ENCODE measurements at places on chromosomes 12 and 14.

DNA sequence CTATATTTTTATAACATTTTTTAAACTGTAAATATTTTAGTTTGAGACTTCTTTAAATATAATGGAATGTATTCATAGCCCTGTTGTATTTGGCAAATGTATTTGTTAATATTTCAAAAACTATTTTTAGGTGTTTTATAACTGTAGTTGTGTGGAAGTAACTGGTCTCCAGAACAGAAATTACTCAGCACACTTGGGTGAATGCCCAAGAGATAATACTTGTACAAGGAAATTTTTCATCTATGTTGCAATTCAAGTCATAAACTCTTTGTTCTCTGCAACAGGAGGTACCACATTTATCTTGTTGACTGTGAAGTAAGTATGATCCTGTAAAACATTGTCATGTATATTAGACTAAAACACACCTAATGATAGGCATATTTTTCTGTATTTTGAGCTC lies 72.8 kb downstream of the SLCO1B3 start:
- no peak for DNase-seq

DNA sequence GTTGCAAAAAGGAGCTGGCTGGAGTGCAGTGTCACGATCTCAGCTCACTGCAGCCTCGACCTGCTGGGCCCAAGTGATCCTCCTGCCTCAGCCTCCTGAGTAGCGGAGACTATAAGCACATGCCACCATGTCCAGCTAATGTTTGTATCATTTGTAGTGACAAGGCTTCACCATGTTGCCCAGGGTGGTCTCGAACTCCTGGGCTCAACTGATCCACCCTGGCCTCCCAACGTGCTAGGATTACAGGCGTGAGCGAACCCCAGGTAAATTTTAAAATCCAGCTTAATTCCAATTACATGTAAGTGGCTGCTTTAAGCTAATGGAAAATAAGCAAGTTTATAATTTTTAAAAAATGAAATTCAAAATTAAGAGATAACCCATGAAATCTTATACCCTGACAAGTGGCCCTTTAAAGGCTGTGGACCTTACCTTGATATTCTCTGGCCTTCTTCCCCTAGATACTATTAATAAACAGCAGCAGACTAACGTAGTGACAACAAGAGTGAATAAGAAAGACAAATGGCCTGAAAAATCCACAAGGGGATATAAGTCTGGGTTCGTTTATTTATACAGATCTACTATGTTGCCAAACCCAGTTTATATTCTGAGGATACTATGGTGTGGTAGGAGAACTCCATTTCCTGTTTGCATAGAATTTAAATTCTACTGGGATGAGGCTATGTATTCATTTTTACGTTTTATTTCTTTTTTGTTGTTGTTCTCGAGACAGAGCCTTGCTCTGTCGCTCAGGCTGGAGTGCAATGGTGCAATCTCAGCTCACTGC lies 25.6 kb upstream of the SLC2A3 start:
- no peak for DNase-seq

- DNase-seq, result no peak
Observed at GRCh38 chr14:75907756-75908359, 73.9 kb downstream of the TGFB3 start.

DNA sequence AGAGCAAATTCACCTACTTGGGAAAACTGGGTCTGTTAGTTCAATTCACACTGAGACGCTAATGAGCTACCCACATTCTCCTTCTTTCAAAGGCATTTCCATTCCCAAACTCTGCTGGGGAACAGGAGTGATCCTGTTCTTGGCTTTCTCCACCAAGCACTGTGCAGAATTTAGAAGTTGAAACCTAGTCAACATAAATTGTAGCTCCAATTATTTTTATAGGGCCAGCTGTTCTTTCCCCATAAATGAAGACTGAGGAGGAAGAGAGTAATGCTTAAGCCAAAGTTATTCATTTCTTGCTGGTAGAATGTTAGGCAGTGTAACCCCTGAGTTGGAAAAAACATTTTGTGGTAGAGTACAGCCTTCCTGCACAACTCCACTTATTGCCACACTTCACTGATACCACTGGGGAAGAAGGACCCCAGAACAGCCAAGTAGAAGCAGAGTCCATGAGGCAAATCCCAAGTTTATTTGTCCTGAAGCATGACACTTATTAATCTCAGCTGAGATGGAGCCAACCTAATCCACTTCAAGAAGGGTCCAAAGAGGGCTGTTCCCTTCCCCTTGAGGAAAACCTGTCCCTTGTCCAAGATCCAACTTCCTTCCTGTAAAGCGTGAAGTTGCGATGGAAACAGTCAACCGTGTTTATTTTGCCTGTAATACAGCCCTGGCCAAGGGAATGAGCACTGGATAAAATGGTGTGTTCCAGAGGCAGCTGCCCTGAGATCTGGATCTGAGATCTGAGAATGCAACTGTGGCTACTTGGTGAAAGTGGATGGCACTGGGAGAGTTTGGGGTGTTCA lies 151.8 kb downstream of the TBX5 start:
- DNase-seq, result no peak

DNA sequence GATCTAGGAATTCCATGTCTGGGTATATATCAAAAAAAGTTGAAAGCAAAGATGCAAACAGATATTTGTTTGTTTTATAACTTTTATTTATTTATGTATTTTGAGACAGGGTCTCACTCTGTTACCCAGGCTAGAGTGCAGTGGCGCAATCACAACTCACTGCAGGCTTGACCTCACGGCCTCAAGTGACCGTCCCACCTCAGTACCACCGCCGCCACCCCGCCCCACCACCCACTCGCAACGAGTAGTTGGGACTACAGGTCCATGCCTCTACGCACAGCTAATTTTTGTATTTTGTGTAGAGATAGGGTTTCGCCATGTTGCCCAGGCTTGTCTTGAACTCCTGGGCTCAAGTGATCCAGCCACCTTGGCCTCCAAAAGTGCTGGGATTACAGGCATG lies 66.5 kb upstream of the KTN1 start:
- DNase-seq, result no peak

DNA sequence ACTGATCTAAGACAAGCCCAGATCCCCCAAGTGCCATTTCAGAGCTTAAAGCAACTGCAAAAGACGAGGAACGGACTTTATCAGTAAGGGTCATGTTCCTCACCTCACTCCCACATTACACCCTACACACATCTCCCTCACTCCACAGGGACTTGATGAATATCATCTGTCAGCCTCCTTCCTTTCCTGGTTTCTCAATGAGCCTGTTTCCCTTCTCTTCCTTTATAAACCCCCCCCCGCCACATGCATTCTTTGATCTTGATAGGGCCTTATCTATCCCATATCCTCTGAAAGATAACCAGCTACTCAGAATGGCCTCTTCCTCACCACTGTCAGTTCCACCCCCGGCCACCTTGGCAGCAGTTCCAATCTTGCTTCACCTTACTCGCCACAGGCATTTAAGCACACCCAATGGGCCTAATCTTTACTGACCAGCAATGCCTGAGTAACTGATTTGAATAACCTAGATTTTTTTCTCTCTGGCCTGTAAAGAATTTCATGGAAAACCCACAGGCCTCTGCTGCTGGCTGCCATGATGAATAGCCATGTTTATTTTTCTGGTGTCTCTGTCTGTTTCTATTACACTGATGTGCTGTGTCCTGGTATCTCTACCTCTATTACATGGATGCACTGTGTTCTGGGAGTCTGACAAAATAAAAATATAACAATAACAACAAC lies 138.7 kb downstream of the PHLDA1 start:
- no peak for DNase-seq

DNA sequence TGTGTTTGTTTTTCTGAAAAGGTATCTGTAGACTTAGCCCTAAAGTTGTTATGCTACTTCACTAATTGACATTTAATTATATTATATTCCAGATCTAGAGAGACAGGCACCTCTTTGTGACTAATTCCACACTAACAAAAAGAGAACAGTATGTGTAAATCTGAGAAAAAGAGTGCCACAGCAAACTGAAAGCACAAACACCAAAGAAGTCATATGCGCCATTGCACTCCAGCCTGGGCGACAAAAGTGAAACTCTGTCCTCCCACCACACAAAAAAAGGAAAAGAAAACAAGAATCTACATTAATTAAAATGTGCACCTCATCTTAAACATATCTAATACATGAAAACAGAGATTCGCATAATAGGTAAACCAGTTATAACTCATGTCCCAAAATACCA lies 4.4 kb upstream of the CSRNP2 start:
- no peak for DNase-seq

DNA sequence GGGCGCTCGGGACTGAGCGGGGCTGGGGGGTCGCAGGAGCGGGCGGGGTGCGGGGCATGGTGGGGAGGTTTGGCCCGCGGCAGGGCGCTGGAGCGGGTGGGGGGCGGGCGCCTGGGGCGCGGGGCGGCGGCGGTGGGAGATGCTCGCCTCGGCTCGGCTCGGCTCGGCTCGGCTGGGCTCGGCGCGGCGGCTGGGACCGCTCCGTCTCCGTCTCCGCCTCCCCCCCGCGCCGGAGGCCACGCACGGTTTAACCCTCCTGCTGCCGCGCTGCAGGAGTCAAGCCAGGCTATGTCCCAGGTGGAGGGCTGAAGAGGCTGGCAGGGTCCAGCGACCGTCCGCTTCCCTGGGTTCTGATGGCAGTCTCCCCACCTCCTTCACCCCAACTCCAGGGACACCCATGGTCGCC lies at the start of gene PIANP:
TSS of gene PIANP (minus strand) at position 170 of the 406 bp plus-strand sequence. CDS start 2,754 bp downstream, outside the sequence.
- DNase-seq, result no peak

GRCh38 chr12:132373901-132374611 lies 44.7 kb upstream of the GALNT9 start:
- DNase-seq, result no peak

GRCh38 chr12:114888928-114889584 lies 205.1 kb upstream of the TBX3 start:
- DNase-seq, result no peak

- peak; percentile 74 for DNase-seq
Observed at GRCh38 chr14:24430143-24430681, 458 bp downstream of the KHNYN start.

GRCh38 chr12:50960130-50960529 lies 7.8 kb downstream of the HIGD1C start:
- DNase-seq, result no peak

GRCh38 chr12:91383099-91383498 lies 200.5 kb upstream of the DCN start:
- no peak for DNase-seq

- DNase-seq, result no peak
Observed at GRCh38 chr12:85423947-85424346, 143.9 kb downstream of the ALX1 start.

- DNase-seq, result peak; percentile 35
Observed at GRCh38 chr14:50839048-50839447, 8.1 kb upstream of the NIN start.

DNA sequence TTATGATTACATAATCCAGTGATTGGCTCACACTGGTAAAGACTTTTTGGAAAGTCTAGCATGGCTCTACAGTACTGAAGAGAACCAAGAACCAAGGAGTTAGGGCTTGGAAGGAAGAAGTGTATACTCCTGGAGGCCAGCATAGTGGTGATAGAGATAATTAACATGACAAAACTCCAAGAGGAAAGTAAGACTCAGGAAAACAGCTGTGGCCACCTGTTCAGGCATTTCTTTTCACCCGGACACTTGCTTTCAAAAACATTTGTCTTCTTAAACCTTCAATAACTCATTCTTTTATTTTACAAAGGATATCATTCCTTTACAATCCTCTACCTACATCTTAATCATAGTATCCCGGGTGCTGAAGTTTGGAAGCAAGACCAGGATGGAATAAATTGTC lies 50.9 kb downstream of the KLHL28 start:
- no peak for DNase-seq

- DNase-seq, result no peak
Observed at GRCh38 chr12:49375406-49375805, 8.1 kb downstream of the SPATS2 start.

DNA sequence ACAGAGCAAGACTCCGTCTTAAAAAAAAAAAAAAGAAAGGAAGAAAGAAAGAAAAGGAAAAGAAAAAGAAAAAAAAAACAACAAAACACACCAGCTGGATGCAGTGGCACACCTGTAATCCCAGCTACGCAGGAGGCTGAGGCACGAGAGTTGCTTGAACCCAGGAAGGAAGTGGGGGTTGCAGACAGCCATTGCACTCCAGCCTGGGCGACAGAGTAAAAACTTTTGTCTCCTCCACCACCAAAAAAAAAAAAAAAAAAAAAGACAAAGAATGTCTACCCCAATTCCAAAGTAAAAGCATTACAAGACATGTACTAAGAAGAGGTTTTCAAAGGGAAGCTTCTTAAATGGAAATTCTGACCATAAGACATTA lies 53.4 kb downstream of the HNRNPC start:
- DNase-seq, result no peak

GRCh38 chr12:39617887-39618286 lies 1.7 kb downstream of the ABCD2 start:
- DNase-seq, result no peak

GRCh38 chr12:44873898-44874297 lies 2.2 kb downstream of the NELL2 start:
- DNase-seq, result no peak

- DNase-seq, result no peak
Observed at GRCh38 chr12:13691598-13691997, 289.8 kb downstream of the GRIN2B start.

DNA sequence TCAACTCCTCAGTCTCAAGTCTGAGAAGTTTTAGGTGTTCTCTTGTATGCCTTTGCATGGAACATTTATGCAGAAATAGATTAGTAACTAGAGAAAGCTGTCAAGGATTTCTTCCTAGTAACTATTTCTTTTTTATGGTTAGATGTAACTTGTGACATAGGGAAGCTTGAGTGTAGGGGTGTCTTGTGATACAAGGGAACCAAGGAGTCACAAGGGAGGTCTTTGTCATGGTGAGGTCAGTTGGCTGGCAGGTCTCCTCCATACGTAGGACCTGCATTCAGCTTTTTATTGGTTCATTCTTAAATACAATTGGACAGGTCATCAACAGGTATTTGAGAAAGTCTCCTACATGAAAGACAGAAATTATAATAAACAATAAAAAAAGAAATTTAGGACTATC lies 394.0 kb upstream of the CCDC196 start:
- DNase-seq, result no peak

All from bone marrow (tissue), 2 donors.